Smooth muscle cell of bladder (primary cell): ENCODE measurements at places on chromosomes 1 and 21. TPM values are rescaled to one million over a fixed set of nuclear protein-coding genes. Genes with fewer than 3 reads are reported as not detected.

GPR37L1 gene
- total RNA-seq: under 0.01 TPM in 1 of 2 replicates, not detected in the other

GSTM4 gene
- total RNA-seq: 14.8 and 18.4 TPM in 2 replicates

ETS2 gene
- 21.5 and 41.2 TPM in 2 replicates for total RNA-seq

HTR6 gene
- not detected in 2 replicates for total RNA-seq

OR2T35 gene
- not detected in 2 replicates for total RNA-seq

RCSD1 gene
- total RNA-seq: 0.09 TPM in 1 of 2 replicates, not detected in the other

COL11A1 gene
- total RNA-seq: 17.2 and 24.0 TPM in 2 replicates

EPHX1 gene
- total RNA-seq: 20.2 and 31.7 TPM in 2 replicates

LEMD1 gene
- total RNA-seq: not detected in 2 replicates

SOX13 gene
- total RNA-seq: 2.2 and 2.8 TPM in 2 replicates

ANGPTL7 gene
- 0.09 and 0.28 TPM in 2 replicates for total RNA-seq

SLC25A34 gene
- total RNA-seq: 0.14 and 0.37 TPM in 2 replicates

CCDC185 gene
- not detected in 2 replicates for total RNA-seq

LDLRAD1 gene
- not detected in 2 replicates for total RNA-seq

FCAMR gene
- total RNA-seq: not detected in 2 replicates

C1orf115 gene
- 0.46 and 0.71 TPM in 2 replicates for total RNA-seq

SLAMF7 gene
- total RNA-seq: not detected in 2 replicates

HRNR gene
- under 0.01 TPM in 2 replicates for total RNA-seq

FAM167B gene
- total RNA-seq: 0.28 and 0.83 TPM in 2 replicates

DMRTA2 gene
- 0.09 and 0.14 TPM in 2 replicates for total RNA-seq

C8B gene
- not detected in 2 replicates for total RNA-seq

AMPD1 gene
- not detected in 2 replicates for total RNA-seq

NOL9 gene
- 15.9 and 20.9 TPM in 2 replicates for total RNA-seq

HMCN1 gene
- 15.4 and 41.6 TPM in 2 replicates for total RNA-seq

FCRL2 gene
- total RNA-seq: not detected in 2 replicates

TRAPPC10 gene
- total RNA-seq: 15.1 and 17.3 TPM in 2 replicates

OR2T33 gene
- total RNA-seq: not detected in 2 replicates

LCK gene
- total RNA-seq: not detected in 2 replicates

INTS11 gene
- total RNA-seq: 47.5 and 50.3 TPM in 2 replicates

IQCC gene
- total RNA-seq: 1.0 and 1.3 TPM in 2 replicates

HSPA13 gene
- 53.6 and 61.2 TPM in 2 replicates for total RNA-seq
